Activated CD4-positive, CD25-positive, alpha-beta regulatory T cell (primary cell): ENCODE measurements at places on chromosomes 7 and 10.

- DNase-seq = no peak
These were observed 39.3 kb upstream of the ELFN1 start for GRCh38 chr7:1630700-1631336.

- no peak for DNase-seq
These were observed 212.3 kb downstream of the COBL start for GRCh38 chr7:51104278-51104677.

DNA sequence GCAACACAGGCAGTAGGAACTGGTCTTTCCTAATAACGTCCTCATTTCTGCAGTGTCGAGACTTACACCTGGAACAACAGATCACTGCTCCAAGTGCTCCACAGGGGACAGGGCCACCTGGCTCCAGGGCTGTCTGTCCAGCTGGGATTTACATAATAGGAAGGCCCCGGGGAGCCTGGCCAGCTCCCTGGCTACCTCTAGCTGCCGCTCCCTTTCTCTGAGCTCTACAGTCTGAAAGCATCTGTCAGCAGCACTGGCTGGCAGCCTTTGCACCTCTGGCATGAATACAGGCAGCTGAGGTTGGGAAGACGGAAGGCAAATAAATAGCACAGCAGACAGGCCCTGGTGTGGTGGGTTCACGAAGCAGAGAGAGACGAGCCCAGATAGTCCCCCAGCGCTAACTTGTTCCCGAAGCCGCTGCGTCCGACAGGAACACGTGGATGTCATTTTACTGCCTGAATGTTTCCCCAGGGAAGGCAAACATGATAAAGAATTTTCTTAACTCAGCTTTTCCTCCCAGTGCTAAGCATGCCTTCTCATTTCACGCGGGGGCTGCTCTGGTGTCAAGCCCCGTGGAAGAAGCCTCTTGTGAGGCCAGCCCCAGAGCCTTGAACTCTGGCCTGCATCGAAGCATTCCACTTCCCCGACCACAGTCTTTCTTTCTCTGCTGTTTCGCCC, 105.4 kb downstream of the ITIH5 start:
- no peak for DNase-seq

DNA sequence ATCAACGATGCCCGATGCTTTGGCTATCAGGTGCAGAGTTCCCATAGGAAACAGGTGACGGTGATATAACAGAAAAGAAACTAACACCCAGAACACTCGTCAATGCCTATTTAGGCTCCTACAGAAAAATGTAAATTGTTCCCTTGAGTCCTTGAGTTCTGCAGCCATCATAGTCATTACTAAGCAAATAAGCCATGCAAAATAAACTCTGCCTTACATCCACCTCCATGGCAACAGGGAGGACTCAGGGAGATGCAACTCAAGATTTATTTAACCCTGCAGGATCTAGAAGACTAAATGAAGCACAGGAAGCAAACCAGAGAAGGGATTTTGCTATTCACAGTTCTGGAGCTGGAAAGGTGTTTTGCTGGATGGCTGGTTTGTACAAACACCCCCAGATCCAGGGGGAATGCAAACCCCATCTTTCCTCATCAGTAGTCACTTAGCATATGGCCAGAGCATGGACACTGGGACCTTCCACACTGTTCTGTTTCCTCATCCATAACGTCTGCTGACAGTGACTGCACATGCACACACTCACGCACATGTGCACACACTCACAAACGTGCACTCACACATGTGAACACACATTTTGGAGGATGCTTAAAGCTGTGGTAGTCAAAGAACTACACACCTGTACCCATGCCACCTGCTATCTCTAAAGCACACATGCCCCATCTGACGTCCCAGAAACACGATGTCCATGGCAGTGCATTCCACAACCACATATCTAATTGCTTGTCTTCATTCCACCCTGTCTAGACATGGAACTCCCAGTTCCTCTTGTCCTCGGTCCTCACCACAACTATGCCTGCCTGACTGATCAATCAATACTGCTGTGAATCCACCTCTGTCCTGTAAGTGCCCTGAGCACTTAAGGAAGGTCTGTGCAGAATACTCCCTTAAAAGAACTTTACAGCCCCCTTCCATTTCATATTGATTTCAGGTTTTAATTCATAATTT, 178.2 kb downstream of the COBL start:
- no peak for DNase-seq

- DNase-seq = no peak
These were observed 28.4 kb upstream of the PFKFB3 start for GRCh38 chr10:6174201-6174874.

DNA sequence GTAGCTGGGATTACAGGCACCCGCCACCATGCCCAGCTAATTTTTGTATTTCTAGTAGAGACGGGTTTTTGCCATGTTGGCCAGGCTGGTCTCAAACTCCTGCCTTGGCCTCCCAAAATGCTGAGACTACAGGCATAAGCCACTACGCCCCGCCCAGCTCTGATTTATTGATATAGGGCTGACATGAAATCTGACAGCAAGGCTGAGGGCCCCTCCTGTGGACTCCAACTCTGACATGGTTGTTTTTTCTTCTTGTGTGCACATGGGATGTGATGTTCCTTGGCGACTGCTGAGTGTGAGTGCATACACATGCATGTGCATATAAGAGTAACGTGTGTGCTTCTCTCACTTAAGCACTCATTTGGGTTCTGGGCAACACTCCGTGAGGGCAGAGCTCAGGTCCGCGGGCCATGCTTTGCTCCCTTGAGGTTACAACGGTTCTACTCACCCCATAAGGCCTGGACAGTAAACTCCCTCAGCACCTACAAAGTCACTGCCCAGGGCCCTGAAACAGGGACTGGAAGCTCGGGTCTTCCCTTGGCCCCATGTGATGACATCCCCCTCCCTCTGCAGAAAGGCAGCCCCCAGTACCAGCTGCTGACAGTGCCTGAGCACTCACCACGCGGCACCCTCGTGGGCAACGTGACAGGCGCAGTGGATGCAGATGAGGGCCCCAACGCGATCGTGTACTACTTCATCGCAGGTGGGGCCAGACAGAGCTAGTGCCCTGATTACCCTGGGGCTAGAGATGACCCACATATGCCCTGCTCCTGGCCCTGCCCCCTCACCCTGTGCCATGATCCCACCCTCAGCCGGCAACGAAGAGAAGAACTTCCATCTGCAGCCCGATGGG, 33.6 kb upstream of the VSIR start:
- DNase-seq = no peak

DNA sequence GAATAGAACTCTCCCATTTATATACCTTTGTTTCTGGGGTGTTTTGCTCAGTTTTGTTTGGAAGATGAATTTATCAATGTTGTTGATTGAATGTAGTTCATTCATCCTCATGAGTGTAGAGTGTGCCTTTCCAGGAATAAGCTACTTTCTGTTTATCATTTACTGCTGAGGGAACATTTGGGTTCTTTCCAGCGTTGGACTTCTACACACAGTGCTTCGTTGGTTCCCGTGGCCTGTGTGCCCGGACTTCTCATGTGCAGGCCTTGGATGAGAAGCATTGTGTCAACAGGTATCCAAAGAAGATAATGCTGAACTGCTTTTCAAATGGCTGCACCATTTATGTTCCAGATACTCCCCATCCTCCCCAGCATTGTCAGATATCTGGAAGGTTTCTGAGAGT, 107.6 kb upstream of the TNS3 start:
- DNase-seq = no peak
